HCT116 (cell line): ENCODE measurements at places on chromosomes 2 and 18. TPM values are rescaled to one million over a fixed set of nuclear protein-coding genes. Genes with fewer than 3 reads are reported as not detected.

The ZNF385B gene
- 9.3 TPM for total RNA-seq

The CD8B gene
- 0.47 TPM for total RNA-seq

The PTPN4 gene
- 38.4 TPM for total RNA-seq

DNA sequence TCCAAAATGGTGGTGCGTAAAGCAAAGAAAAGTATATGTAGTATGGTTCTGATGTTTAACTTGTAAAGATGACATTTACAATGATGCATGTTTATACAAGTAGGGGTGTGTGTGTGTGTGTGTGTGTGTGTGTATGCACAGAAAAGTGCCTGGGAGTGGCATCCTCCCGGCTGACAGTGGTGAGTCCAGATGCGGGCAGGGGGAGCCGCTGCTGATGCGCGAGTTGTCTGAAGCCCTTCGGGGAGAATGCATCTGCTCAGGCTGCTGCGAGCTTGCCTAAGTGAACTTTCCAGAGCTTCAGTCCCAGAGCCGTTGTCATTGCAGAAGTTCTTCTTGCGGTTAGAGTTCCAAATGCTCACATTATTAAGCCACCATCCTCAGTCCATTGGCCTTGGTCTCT, 429.7 kb upstream of the HS6ST1 start:
- peaks cover 48% of the 10 kb centered on the region for H3K27me3 ChIP-seq
- H3K36me3 ChIP-seq = no peaks in the 10 kb centered on the region
- no peak for DNase-seq
- no peak overlapping the region for H3K4me3 ChIP-seq

DNA sequence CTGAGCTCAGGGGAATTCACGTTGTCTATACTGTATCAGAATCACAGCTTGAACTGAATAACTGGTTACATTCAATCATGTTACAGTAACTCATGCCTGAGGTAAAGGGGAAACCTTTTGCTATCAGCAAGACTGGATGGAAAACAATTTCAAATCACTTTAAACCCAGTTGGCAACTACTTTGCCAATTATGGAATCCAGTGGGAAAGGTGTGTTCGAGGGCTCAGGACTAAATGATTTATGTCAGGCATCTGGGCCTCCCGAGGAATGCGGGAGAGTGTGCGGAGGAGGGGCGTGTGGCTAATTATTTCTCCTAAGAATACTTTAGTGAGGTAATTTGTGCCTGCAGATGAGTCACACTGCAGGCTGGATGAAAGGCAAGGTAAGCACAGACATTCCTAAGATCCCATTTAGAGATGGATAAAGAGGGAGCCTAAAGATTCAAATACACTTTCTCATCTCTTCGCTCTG, 100.1 kb downstream of the HRH4 start:
- H3K4me3 ChIP-seq = no peak overlapping the region
- peak; percentile 7 for DNase-seq
- no peaks in the 10 kb centered on the region for H3K27me3 ChIP-seq
- H3K4me1 ChIP-seq = peaks cover 10% of the 10 kb centered on the region
- H3K27ac ChIP-seq = no peak overlapping the region

- H3K36me3 ChIP-seq = no peaks in the 10 kb centered on the region
- no peak overlapping the region for H3K27ac ChIP-seq
- DNase-seq = no peak
- H3K4me3 ChIP-seq = no peak overlapping the region
- H3K4me1 ChIP-seq = no peaks in the 10 kb centered on the region
- H3K27me3 ChIP-seq = no peaks in the 10 kb centered on the region
Observed at GRCh38 chr2:52844701-52845423, 922.7 kb upstream of the CHAC2 start.

DNA sequence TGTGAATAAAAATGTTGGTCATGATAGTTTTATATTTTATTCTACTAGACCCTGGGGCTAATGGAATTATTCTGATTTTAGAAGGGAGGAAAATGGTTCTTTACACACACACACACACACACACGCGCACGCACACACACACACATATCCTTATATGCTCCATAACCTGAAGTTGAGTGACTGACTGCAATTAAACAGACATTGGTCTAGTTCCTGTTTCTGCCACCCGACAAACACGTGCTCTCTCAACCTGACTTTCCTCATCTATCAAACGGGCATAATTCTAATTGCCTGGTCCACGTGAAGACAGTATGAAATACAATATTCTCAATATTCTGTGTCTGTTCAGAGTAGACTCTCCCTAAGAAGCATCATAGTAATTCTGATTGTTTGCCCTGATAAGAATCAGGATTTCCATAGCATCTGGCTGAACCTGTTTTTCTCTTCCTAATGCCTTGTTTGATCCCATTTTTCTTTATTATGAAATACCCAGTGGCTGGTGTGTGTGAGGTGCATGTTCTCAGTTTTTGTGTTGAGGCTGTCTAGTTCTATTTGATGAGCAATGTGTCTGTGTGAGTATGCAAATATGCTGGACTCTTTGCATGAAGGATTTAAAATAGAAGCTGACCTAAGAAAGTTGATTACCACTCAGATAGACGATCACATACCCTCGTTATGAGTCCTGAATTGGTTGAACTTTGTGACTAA, 51.0 kb downstream of the SETBP1 start:
- H3K4me1 ChIP-seq = no peaks in the 10 kb centered on the region
- DNase-seq = no peak
- H3K36me3 ChIP-seq = no peaks in the 10 kb centered on the region; the same call in 1 of the 2 replicates
- no peak overlapping the region for H3K4me3 ChIP-seq

- no peak overlapping the region for H3K4me3 ChIP-seq
- peaks cover 4% of the 10 kb centered on the region; the same call in 1 of the 2 replicates for H3K27me3 ChIP-seq
Observed at GRCh38 chr2:100242891-100243619, 79.2 kb downstream of the LONRF2 start.

DNA sequence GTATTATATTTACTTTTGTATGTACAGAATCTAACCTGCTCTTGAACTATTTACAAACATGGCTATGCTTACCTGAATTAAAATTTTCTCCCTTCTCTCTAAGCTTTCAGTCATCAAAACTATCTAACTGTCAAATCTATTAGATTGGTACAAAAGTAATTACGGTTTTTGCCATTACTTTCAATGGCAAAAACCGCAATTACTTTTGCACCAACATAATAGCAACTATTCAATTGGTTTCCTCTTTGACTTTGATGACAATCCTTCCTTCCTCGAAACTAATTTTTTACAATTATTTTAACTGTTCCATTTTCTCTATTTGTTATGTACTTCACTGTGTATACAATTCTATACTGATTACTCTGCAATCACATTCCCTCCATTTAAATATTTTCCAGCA, 1019.4 kb upstream of the CDH2 start:
- no peaks in the 10 kb centered on the region for H3K36me3 ChIP-seq
- no peak for DNase-seq
- no peaks in the 10 kb centered on the region for H3K27me3 ChIP-seq
- no peak overlapping the region for H3K27ac ChIP-seq
- no peaks in the 10 kb centered on the region for H3K4me1 ChIP-seq

DNA sequence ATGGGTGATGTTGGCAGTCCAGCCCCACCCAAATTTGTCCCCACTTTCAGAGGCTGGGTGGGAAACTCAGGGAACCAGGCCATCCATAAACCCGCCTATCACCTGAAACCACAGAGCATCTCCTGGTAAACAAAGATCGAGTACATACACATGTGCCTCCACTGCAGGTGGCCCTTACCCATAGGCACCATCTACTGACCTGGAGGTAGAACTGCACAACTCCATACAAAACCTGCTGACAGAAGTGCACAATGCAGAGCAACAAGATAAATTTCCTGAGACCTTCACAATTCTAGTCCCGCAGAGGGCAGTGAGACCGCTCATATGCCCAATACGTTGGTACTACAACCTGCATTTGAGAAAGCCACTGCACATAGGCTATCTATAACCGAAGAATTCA, 856.3 kb downstream of the SUCLG1 start:
- no peak overlapping the region for H3K27ac ChIP-seq
- DNase-seq = no peak
- H3K36me3 ChIP-seq = no peaks in the 10 kb centered on the region
- no peak overlapping the region for H3K4me3 ChIP-seq
- H3K27me3 ChIP-seq = no peaks in the 10 kb centered on the region

DNA sequence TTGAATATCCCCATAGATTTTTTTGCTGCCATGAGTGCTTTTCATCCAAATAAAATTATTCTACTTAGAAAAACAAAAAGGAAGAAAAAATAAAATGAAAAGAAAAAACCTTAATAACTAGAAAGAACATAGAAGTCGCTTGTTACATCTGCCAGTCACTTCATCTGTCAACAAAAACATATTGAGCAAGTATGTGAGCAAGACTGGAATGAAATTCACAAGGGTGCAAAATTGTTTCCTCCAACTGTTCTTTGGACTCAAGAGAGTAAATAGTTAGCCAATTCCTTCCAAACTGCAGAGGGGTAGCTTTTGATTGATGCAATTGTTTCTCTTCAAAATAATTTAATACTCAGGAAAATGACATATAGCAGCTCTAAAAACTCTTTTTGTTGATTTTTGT, 336.3 kb upstream of the CDH7 start:
- H3K27me3 ChIP-seq = no peaks in the 10 kb centered on the region
- no peak for DNase-seq
- no peaks in the 10 kb centered on the region for H3K36me3 ChIP-seq
- H3K4me3 ChIP-seq = no peak overlapping the region

DNA sequence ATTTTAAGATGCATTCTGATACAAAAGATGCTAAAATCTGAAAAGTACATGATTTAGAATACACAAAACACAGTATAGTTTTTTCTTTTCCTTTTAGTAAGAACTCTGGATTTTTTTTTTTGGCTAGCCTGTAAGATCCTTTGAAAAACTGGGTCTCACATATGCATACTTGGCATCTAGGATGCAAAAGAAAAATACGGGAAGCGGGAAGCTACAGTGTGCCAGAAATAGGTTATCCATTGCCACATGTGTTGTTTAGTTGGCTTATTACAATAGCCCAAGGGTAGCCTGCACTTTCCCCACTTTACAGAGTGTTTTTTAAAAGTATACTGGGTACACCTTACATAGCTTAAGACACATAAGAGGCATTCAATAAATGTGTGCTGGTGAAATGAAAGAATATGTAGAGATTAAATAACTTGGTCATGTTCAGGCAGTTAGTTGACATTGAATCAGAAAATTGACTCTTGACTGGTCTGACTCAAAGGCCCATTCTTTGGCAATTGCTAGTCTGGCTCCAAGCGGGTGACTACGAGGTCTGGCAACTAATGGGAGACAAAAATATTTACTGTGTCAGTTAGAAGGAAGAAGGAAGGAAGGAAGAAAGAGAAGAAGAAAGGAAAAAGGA, 286.8 kb upstream of the TRIB2 start:
- no peaks in the 10 kb centered on the region for H3K36me3 ChIP-seq
- H3K4me1 ChIP-seq = no peaks in the 10 kb centered on the region
- no peaks in the 10 kb centered on the region for H3K27me3 ChIP-seq
- no peak for DNase-seq
- no peak overlapping the region for H3K27ac ChIP-seq

DNA sequence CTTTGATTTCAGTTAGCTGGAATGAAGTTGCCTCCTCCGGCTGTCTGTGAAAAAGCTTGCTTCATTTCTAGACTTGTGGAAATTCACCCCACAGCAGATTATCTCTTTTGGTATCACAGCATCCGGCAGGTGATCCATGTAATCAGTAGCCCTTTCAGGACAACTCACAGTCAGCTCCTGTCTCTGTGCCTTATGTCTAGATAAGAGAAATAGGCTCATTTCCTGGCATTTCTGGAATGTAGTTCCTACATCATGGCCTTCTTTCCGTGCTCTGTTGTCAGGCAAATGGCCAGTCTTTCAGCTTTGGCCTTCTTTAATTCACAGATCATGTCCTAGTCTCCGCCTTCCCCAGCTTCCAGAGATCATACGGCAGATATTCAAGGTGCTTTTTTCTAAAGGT, 455.4 kb downstream of the NUP35 start:
- no peak overlapping the region for H3K4me3 ChIP-seq
- no peaks in the 10 kb centered on the region for H3K4me1 ChIP-seq
- no peak overlapping the region for H3K27ac ChIP-seq

- no peaks in the 10 kb centered on the region for H3K27me3 ChIP-seq
- H3K27ac ChIP-seq = no peak overlapping the region
- H3K36me3 ChIP-seq = no peaks in the 10 kb centered on the region
- H3K4me3 ChIP-seq = no peak overlapping the region
- peak; percentile 8 for DNase-seq
- H3K4me1 ChIP-seq = no peaks in the 10 kb centered on the region
Observed at GRCh38 chr2:144230448-144231085, 289.4 kb downstream of the ZEB2 start.

GRCh38 chr18:28044036-28044435, 132.9 kb downstream of the CDH2 start:
- no peaks in the 10 kb centered on the region for H3K36me3 ChIP-seq
- H3K4me1 ChIP-seq = no peaks in the 10 kb centered on the region
- no peak overlapping the region for H3K27ac ChIP-seq
- no peak for DNase-seq

DNA sequence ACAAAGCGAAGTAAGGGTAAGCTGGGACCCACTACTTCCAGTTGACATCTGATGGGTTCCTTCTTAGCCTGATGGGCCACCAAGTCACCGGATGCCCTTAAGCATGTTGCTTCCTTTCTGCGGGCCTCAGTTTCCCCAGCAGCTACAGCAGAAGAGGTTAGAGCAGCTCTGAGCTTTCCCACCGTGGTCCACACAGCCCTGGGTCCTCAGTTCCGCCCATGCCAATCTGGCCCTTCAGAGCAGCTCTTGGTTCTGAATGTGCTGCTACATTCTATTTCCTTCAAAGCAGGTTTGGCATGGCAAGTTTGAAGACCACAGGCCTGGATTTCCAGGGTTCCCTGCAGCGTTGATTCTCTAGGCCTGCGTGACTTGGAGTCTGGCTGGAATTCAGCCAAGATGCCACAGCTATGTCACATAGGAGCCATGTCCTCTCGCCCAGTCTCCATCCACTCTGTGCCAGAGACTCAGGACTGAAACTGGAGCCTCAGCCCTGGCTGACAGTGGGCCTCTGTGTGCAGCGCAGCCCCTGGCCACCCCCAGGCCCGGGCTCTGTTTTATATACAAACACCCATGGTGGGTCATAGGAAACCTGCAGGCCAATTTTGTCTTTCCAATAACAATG, 79.6 kb downstream of the TFCP2L1 start:
- no peaks in the 10 kb centered on the region for H3K36me3 ChIP-seq
- peaks cover 13% of the 10 kb centered on the region for H3K4me1 ChIP-seq
- DNase-seq = no peak
- H3K27ac ChIP-seq = no peak overlapping the region

GRCh38 chr2:37869771-37870170, 55.3 kb upstream of the RMDN2 start:
- no peaks in the 10 kb centered on the region for H3K36me3 ChIP-seq
- no peak overlapping the region for H3K27ac ChIP-seq
- no peaks in the 10 kb centered on the region for H3K4me1 ChIP-seq
- no peaks in the 10 kb centered on the region for H3K27me3 ChIP-seq

DNA sequence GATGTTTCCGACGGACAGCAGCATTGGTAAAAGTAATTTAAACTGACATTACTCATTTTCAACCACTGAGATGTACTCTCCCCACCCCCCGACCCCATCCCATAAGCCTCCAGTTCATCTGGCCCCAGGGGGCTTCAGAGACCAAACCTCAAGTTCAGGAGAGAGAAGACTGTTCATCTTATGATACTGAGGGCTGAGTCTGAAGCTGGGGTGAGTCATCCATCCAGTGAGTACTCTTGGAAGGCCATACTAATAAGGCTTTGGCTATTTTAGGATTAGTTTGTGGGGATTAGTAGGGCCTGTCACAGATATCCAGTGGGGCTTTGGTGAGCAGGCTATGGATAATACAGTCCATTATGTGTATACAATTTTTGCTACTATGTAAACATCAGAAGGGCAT, 125.3 kb upstream of the APCDD1 start:
- no peak overlapping the region for H3K27ac ChIP-seq
- DNase-seq = no peak
- no peaks in the 10 kb centered on the region for H3K36me3 ChIP-seq
- no peaks in the 10 kb centered on the region for H3K4me1 ChIP-seq
- peaks cover 41% of the 10 kb centered on the region for H3K27me3 ChIP-seq

- no peak for DNase-seq
- peaks cover 2% of the 10 kb centered on the region for H3K36me3 ChIP-seq
- no peak overlapping the region for H3K27ac ChIP-seq
- no peaks in the 10 kb centered on the region for H3K27me3 ChIP-seq
- H3K4me3 ChIP-seq = no peak overlapping the region
- H3K4me1 ChIP-seq = no peaks in the 10 kb centered on the region
Observed at GRCh38 chr2:24874035-24874434, 46.0 kb downstream of the ADCY3 start.
